GM12892 (cell line): ENCODE measurements at places on chromosomes 5 and 9.

- no peak for DNase-seq
These were observed 6.2 kb downstream of the NKD2 start for GRCh38 chr5:1014781-1015221.

DNA sequence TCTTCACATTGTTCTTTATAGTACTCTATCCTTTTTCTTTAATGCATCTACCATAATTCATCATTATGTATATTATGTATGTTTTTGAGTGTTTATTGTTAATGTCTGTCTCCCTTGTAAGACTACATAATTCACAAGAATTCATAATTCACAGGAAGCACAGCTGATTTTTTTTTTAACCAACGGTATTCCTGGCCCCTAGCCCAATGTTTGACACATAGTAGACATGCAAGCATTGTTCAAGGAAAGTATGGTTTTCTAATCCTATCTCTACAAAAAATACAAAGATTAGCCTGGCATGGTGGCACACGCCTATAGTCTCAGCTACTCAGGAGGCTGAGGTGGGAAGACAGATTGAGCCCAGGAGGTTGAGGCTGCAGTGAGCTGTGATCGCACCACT lies 160.6 kb downstream of the PPP2R2B start:
- DNase-seq: no peak

DNA sequence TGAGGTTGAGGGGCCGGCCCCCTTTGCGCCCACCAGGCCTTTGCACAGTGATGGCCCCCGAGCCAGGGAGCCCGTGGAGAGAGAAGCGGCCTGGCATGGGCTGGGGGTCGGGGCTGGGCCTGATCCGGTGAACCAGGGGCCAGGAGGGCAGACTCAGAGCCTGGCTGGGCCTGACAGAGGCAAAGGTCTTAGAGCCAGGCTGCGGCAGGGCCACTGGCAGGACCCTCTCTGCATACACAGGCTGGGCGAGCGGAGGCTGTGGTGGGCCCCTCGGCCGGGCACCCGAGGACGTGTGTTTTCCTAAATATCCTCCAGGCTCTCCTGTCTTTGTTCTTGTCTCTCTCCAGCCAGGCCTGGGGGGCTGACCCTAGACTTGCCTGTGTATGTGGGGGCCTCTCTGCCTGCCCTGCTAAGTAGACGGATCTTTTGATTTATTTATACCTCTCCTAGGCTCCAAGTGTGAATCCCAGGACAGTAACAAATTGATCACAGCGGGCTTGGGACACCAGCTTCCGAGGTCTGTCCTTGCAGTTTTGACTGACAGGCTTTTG lies 933 bp downstream of the NEK6 start:
- no peak for DNase-seq

GRCh38 chr9:97510797-97511654 lies 9.6 kb downstream of the TMOD1 start:
- no peak for DNase-seq

GRCh38 chr9:100064872-100065581 lies 33.8 kb downstream of the ERP44 start:
- DNase-seq: no peak

DNA sequence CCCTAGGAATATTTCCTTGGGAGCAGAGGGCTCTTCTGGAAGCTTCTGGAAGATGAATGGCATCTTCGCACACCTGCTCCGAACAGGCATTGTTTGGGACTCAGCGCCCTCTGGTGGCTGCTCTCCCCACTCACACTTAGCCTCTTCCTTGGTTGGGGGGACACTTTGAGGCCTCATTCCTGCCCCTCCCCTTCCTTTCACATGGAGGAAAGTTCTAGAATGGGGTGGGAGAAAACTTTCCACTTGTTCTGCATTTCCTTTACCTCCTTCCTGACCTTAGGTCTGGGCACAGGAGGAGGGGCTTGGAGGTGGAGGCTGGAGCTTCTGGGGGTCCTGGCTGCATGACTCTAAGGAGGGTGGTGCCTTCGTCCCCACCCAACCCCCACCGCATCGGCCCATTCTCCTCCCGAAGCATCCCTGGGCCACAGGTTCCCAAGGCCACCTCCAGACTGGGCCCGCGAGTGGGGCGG lies 19.3 kb upstream of the SMIM32 start:
- DNase-seq: peak; percentile 53

GRCh38 chr5:151036556-151036955 lies 16.2 kb downstream of the GPX3 start:
- no peak for DNase-seq

- no peak for DNase-seq
These were observed 30.0 kb upstream of the MATR3 start for GRCh38 chr5:139263536-139263935.

GRCh38 chr9:87062746-87063145 lies 115.4 kb upstream of the GAS1 start:
- DNase-seq: no peak

DNA sequence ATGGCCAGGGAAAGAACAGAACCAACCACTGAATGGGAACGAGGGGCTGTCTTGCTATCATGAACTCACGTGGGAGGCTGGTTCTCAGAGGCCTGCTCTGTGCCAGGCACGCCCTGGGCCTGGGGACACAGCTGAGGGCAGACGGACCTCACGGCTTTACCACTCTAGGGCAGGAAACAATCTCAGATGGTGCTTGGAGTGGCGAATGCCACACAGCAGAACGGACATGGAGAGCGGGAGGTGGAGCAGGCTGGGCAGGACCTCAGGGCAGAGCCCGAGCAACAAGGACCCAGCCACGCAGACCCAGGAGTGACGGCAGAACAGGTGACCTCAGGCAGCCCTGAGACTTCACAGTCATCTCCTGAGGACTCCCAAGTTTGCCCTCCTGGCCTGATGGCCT lies 8.7 kb downstream of the TOR1A start:
- no peak for DNase-seq

DNA sequence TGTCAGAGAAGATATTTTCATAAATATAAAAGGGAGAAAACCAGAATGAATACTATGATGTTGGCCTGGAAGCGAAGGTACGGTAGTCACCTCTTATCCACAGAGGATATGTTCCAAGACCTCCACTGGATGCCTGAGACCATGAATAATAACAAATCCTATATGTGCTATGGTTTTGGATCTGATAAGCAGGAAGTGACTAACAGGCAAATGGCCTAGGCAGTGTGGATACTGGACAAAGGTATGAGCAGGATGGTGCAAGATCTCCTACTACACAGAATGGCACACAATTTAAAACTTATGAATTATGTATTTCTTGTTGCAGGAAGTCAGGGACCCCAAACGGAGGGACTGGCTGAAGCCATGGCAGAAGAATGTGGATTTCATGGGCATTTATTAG lies 48.2 kb downstream of the ADAMTS12 start:
- DNase-seq: no peak

DNA sequence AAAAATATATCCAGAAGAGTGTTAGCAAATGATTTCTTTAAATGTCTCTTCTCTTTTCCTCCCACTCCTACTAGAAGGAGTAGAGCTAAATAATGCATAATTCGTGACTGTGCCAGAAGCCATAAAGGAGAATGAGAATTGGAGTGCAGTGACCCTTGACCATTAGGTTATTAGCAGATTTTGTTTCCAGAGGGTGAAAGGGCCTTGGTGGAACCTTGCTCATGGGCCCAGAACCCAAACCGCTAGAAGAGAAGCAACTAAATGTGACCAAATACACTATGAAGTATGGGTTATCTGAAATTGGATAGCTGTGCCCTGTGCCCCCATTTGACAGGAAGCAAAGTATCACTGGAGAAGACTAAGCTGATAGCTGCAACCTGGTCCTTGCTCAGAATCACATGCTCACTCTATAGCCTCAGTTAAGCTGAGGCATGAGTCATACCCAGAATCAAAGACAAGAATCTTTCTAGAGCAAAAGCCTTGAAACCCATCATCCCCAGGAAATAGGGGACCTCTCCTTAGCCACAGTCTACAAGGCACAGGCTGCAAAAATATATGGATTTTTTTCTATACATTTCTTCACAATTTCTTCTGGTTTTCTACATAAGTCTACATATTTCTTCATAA lies 36.3 kb downstream of the CAPSL start:
- no peak for DNase-seq

DNA sequence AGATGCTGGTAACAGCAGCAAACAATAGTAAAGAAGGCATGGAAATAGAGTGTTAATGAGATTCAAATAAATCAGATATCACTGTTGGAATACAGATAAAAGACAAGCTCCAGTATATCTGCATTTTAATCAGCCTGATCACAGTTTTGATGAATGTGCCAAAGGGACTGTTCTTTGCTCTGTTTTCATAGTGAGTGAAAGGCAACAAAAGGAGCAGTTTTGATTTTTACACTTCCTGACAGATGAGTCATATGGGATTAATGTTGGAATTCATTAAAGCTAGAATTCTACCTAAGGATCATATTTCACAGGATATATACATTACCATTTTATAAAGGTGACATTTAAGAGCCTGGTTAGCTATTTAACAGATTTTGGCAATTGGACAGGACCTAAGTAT lies 743.3 kb upstream of the PTPRD start:
- no peak for DNase-seq

- no peak for DNase-seq
These were observed 79.6 kb downstream of the C7 start for GRCh38 chr5:40988746-40989510.

DNA sequence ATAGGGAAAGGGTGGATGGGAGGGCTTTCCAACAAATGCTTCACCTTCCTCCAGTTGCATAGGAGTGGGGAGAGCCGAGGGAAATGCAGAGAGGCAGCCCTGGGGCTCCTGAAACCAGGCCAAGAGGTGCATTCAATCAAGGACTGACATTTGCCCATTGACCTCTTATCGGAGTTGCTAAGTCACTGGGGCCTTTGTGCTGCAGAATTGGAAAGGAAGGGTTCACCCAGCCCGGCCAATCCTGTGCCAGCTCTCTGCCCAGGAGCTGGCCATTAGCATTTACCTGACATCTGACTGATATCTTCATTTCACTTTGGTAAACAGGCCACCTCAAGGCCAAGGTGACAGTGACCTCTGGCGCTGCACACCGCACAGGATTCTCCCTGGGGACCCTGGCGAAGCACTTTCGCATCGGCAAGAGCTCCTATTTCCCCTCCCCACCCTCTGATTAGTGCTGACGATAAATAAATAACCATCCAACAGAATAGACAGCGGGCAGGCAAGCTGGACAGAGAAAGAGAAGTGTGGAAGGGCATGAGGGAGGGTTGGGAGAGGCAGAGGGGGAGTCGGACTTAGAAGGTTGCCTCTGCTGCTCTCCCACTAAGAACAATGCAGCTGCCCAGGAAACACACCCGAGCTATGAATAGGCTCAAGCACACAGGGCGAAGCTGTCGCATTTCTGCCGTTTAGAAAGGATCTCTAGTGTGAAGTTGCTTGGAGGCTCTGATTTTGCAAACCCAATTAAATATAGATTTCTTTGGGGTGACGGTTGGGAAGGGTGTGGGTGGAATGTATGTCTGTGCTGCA lies 57.0 kb upstream of the BOD1 start:
- no peak for DNase-seq

DNA sequence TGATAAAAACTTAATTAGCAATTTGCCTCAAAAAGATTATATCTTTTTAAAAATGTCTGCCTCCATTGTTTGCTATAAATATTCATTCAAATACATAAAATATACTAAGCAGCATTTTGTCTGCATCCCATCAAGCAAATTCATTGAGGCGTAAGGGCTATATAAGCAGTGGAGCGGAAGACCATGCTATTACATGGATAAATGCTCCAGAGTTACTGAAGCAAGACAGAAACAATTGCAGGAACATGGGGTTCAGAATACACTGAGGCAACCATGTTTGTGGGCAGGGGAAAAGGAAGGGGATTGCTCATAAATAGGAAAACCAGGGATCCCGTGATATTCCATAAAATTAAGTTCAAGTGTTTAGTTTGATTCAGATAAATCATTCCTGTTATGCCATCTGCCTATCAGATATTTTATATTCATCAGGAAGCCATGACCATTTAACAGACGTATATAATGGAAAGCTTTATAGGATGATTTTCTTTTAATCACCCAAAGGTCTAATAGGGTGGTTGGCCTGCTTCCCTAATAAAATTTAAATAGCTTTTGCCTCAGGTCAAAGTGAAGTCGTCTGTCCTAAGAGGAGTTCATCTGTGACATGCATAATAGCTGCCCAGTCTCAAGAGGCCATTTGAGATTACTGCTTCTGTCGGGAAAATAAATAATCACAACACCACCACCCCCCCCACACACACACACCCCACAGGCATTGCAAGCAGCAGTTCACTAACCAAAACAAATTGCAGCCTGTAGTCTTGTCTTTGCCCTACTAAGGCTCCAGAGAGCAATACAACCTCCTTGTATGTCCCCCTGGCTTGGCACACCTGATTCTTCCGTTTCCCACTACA lies 105.2 kb downstream of the RASEF start:
- no peak for DNase-seq

GRCh38 chr9:127841087-127841835 lies 13.2 kb downstream of the ENG start:
- no peak for DNase-seq

DNA sequence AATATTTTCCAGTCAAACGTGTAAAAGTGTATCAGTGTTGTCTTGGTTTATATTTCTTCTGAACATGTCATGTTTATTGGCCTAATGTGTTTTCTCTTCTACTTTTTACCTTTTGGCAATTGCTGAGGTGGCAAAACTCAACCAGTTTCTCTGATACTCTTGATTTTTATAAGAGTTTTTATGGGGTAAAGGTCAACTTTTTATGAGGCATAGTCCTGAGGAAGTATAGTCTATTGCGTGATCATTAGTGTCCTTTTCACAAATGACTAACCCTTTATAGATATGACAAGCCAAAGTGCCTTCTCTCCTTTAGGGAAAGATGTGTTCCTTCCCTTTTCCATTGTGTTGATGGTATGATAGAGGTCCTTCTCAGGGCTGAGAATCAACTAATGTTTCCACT lies 32.9 kb downstream of the OCLN start:
- DNase-seq: no peak

DNA sequence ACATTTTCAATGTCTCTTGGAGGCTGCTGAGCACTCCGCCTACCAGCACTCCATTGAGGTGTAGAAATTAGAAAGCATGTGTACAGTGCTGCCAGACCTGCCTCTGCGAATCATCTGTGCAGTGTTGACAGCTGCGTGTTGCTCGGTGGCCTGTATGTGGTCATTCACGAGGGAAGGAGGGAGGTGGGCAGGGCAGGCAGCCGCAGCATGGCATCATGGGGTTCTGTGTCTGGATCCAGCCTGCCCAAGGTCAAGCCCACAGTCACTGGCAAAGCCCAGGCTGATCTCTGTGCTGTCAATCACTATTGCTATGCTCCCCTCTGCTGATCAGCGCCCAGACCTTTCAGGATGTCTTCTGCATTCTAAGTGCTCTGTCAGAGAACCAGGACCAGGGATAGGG lies 8.0 kb upstream of the PDZD2 start:
- no peak for DNase-seq
